ENCODE measurements at places on chromosomes 5 and 9.
A peak's percentile ranks its signal among the peaks of the same experiment; 100 is the strongest.

- no peak for DNase-seq
Measured at GRCh38 chr9:134839455-134840125, 41.0 kb upstream of the FCN2 start.

DNA sequence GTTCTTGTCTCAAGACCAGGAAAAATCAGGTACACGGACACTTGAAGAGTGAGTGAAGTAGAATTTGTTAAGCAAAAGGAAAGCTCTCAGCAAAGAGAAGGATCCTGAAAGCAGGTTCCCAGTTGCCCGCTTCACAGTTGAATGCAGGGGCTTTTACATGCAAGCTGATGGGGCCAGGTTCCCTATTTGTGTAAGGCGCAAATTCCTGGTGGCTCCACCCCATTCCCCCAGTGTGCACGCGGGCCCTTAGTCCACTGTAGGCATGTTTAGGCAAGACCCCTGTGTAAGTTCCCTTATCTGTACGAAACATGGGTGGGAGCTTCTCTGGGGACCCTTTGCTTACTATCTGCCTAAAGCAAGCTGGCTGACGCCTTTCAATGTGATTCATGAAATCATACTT lies 2.7 kb upstream of the AGTPBP1 start:
- DNase-seq: no peak

- DNase-seq: no peak
Measured at GRCh38 chr9:127989094-127989493, 8.3 kb upstream of the EEIG1 start.

DNA sequence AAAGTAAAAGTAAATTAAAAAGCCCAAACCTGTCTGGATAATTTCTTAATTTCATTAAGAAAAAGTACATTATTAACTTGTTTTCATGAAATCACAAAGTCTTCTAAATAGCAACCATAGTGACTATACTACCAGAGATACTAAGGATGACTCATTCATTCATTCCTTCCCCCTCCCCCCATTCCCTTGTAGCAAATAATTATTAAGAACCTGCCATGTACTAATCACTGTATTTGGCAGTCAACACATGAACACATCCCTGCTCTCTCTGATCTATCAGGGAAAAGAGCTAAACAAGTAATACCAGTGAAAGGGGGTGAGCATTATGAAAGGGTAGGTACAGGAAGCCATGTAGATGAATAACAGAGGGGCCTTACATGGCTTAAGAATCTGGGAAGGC lies 203.9 kb downstream of the CWC27 start:
- DNase-seq: peak; percentile 43

DNA sequence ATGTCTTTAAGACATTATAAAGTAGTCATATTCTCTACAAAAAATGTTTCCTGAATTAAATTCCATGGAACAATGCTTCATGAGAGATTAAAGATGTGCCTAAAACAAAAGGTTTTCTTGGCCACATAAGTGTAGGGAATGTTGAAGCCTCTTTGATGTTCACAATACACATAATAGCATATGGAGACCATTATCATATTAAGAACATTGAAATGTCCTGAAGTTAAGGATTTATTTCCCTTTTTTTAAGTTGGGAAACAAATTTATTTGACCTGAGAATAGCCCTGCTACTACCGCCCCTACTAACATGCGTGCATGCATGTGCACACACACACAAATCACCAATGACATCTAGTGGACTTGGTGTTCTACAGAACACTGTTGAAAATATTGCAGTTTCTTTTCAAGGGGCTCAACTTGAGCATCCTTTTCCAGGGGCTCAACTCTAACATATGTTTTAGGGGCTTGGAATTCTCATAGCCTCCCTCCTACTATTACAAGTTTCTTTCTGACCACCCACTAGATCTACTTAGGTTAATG lies 124.9 kb upstream of the C6 start:
- DNase-seq: no peak

GRCh38 chr9:90770182-90770738 lies 31.4 kb upstream of the SYK start:
- no peak for DNase-seq

- no peak for DNase-seq
Measured at GRCh38 chr5:132408456-132408855, 38.9 kb downstream of the SLC22A5 start.

GRCh38 chr5:133889271-133889905 lies 79.0 kb downstream of the C5orf15 start:
- no peak for DNase-seq

- DNase-seq: peak; percentile 43
Measured at GRCh38 chr5:52947208-52947607, 41.9 kb upstream of the ITGA2 start.
